ENCODE measurements at places on chromosomes 3 and 15.

DNA sequence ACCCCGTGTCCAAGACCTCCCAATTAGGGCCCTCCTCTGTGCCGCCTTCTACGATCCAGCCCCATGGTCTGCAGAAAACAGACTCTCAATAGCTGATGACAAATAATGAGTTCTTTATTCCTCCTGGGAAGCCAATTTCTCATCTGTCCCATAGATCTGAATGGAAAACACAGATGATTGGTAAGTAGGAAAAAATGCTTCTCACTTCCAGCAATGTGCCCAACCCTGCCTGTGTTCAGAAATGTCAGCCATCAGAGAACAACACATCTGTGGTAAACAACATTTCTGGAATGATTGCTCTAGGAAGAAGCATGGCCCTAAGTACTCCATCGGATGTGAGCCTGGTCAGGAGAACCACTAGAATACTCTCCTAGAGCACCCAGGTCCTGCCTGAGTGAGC is 240.5 kb upstream of the HES1 start:
- DNase-seq, result no peak

DNA sequence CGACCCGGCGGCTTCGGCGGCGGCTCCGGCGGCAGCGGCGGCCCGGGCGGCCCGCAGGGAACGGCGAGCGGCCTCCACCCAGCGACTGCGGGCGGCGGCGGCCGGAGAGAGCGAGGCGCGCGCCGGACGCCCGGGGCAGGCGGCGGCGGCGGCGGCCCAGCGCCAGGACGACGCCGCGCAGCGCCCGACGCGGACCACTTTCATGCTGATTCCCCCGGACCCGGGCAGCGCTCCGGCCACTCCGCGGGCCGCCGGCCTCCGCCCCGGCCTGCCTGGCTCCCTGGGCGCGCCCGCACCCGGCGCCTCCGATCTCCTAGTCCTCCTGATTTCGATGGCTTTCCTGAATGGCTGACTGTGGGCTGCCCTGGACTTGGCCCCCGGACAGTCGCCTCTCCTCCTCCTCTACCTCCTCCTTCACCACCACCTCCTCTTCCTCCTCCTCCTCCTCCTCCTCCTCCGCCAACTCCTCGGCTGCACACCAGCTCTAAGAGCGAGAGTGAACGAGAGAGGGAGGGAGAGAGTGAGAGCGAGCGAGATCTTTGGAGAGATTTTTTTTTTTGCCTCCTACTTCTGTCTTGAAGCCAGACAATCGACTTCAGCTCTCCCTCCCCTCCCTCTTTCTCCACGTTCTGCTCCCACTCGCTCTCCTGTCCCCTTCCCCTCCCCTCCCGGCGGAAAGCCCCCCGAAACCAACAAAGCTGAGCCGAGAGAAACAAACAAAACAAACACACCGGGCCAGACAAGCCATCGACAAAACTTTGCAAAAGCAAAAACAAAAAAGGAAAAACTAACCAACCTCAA is 844 bp downstream of the NR2F2 start:
- DNase-seq, result no peak

DNA sequence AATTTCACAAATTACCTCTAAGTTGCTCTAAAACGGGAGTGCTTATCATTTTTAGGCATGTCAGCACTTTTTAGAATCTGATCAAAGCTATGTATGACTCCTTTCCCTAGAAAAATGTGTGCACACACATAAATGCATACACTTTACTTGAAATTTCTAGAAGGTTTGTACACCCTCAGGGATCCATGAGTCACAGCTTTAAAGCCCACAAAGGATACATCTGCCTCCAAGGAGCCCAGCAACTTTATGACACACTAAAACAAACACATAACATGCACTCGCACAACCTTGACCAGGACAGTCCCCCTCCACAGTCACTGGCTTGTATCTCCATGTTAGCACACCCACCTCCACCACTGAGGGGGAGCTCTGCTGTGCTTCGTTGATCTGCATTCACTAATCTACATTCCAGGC is 722.0 kb upstream of the CFAP20DC start:
- DNase-seq, result no peak

GRCh38 chr3:88509582-88509981 is 359.8 kb downstream of the C3orf38 start:
- peak; percentile 1 for DNase-seq

GRCh38 chr15:34713635-34714034 is 41.2 kb downstream of the GJD2 start:
- no peak for DNase-seq

DNA sequence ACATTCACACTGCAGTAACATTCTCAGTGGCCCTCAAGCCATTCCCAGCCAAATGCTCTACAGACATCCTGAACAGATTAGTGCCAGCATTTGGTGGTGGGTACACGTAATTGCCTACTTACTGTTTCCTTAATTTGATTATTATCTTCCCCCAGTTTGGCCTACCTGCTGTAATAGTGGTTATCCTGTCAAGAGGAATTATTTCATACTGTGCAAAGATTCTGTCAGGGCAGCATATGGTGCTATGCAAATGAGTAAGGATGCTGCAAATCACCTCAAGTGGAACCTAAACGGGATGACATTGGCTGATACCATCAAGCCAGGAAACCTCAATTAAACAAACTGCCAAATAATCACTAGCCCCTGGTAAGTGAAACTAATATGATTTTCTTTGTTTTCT is 88.7 kb downstream of the SEMA6D start:
- DNase-seq, result no peak

DNA sequence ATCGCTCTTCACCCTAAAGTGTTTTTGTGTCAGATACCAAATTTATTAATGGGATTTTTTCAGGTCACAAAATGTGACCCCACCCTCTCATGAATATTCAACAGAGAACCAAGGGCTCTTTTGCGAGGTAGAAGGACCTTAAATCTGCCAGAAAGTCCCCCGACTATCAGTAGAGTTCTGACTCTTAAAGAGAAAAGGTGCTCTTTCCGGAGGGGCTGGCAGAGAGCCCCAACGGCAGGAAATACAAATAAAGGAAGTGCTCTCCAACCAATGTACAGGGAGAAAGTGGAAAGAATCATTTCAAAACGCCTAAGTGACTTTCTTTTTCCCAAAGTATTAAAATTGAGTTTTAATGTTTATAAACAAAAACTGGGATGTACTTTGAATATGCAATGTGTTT is 517.2 kb downstream of the FOXP1 start:
- DNase-seq, result no peak

DNA sequence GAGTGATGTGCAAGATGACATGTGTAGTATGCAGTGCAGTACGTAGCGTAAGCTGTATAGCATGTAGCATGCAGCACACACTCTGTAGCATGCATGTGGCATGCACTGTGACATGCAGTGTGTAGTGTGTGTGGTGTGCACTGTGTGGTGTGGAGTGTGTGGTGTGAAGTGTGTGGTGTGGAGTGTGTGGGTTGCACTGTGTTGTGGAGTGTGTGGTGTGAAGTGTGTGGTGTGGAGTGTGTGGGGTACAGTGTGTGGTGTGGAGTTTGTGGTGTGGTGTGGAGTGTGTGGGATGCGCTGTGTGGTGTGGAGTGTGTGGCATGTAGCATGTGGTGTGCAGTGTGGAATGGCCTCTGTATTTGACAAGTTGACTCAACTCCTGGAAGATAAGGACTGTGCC is 39.2 kb downstream of the ROPN1B start:
- no peak for DNase-seq

DNA sequence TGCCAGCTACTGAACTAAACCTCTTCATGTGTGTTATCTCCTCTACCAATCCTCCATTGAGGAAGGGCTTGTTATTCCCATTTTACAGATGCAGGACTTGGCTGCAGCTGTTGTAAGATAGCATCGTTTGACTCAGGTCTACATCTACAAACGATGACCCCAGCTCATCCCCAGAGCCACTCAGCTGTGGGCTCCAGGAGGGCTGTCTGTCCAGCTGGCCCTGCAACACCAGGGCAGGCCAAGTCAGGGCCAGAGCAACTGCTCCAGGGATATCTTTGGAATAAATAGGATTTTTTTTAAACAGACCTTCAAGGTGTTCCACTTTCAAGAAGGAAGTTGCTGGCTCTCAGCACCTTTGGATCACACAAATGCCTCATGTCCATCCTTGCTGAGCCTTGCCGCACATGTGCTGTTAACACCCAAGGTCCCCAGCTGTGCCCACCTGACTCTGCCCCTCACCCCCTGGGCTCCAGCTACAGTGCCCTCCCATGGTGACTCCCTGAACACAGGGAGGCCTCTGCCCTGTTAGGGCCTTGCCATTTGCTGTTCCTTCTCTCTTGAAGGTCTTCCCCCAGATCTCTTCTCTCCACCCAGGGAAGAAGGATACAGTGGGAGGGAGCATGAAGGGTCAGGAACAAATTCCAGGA is 31.0 kb downstream of the ALDH1L1 start:
- no peak for DNase-seq

DNA sequence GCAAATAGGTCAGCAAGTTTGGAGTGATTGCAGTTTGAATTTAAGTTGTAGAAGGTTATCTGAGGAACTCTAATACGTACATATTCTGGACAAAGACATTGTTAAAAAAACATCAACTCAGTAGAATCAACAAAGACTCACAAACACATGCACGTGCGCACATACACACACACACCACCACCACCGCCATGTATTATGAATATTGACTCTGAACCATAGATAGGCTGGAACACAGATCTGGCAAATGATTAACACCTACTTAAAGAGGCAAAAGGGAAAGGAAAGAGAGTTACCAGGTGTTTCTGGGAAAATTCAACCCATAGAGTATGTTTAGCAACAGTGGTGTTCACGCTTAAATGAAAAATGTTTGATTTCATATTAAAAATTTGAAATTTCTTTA is 334.2 kb upstream of the ALCAM start:
- no peak for DNase-seq

DNA sequence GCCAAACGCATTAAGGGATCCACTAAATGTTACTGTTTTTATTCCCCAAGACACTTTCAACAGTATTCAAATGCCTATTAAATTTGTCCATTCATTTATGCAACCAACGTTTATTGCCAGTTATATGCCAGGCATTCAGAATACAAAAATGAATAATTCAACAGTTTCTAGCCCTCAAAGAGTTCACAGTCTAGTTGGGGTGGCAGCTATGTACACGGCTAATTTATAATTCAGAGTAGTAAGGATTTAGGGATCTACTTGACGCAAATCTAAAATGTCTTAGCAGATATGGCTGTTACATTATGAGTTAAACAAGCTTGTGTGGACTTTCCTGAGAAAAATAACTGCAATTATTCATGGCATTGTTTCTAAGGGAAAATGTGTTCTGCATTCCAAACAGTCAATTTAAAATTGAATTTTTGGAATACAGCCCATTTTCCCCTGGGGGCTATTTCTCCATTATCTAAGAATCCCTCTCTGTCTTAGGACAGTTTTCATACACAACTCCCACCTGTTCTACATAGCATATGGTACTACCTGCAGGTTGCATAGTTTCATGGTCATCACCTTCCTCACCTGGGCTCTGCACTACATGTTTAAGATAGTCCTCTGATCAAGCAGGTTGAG is 11.5 kb upstream of the MSL2 start:
- DNase-seq, result no peak

DNA sequence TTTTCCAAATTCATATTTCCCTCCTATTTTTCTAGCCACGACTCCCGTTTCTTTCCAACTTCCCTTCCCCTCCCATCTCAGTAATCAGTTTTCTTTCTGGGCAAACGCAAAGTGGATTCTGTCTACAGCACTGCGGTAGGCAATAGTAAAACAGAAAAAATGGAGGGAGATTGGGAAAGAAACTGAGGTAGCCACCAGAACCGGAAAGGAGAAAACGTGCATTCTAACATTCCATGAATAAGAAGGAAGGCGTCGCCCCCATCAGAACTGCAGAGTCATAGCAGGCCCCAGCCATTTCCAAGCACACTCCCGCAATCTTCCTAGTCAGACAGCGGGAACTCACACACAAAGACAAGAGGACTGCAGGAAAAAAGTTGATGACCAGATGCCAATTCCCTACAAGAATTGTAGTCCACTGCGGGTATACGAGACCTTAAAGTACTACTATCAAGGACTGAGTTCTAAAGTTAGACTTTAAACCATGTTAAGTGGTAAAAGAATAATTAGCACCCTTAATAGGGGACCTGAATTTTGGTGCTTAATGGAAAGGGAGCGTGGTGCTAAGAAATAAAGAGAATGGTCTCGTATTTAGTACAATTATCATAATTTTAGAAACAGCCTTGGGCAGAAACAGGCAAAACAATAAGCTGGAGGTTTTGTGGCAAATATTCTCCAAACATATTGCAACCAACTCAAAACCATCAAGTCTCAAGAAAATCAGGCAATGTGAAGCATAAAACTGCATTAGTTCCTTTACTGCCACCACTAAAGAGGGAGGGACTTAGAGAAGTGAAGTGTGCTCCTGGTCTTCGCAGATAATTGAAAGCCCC is 1.4 kb downstream of the PFN2 start:
- peak; percentile 88 for DNase-seq

DNA sequence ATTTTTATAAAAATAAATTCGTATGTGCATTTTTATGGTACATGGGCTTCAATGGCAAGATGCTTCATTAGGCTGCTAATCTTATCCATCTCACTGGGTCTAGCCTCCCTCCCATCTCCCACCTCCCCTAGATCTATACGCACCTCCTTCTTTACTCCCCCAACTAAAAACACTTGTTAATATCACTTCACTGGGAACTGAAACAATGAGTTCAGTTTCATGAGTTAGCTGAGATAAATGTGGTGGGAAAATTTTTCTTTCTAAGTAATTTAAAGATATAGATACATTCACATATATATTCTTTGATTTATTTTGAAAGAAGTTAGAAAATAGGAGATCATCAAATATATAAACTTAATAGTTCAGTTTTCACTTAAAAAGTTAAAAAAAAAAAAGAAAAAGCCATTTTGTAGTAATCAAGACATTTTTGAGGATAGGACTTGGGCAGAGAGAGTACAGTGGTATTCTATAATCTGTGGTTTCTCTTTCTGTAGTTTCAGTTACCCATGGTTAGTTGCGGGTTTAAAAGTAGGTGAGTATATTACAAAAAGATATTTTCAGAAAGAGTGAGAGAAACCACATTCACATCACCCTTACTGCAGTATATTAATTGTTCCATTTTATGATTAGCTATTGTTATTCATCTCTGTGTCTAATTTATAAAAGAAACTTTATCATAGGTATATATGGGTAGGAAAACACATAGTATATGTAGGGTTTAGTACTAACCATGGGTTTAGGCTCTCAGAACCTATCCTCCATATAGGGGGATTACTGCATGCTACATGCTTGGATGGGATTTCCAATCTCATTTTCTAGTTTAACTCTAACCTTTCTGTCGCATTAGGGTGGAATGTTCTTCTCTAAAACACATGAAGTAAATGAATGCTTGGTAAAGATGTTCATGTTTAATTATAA is 316.0 kb upstream of the CBLB start:
- no peak for DNase-seq

GRCh38 chr3:186477876-186478275 is 66.3 kb downstream of the CRYGS start:
- no peak for DNase-seq

DNA sequence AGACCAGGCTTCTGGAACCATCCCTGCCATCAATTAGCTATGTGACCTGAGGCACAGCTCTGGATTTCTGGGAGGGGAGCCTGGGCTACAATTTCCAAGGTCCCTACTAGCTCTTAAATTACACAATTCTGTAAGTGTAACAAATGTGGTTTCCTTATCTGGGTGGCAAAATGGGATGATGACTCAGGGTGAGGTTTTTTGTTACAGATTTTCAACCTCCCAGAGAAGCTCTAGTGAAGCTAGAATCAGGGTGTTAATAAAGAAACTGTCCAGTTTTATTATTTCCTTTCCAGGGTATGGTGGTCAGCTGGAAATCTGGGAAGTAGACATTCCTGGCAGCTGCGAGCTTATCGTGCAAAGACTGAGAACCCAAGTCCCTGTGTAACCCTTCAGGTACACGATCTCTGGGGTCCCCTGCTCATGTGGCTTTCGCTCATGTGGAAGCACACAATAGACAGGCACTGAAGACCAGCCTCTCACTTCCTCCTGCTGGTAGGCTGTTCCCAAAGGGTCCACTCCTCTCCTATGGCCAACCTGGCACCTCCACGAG is 7.3 kb downstream of the RAB27A start:
- DNase-seq, result no peak
